SK-N-MC (cell line): ENCODE measurements at places on chromosomes 2 and 18.
A peak's percentile ranks its signal among the peaks of the same experiment; 100 is the strongest.

DNA sequence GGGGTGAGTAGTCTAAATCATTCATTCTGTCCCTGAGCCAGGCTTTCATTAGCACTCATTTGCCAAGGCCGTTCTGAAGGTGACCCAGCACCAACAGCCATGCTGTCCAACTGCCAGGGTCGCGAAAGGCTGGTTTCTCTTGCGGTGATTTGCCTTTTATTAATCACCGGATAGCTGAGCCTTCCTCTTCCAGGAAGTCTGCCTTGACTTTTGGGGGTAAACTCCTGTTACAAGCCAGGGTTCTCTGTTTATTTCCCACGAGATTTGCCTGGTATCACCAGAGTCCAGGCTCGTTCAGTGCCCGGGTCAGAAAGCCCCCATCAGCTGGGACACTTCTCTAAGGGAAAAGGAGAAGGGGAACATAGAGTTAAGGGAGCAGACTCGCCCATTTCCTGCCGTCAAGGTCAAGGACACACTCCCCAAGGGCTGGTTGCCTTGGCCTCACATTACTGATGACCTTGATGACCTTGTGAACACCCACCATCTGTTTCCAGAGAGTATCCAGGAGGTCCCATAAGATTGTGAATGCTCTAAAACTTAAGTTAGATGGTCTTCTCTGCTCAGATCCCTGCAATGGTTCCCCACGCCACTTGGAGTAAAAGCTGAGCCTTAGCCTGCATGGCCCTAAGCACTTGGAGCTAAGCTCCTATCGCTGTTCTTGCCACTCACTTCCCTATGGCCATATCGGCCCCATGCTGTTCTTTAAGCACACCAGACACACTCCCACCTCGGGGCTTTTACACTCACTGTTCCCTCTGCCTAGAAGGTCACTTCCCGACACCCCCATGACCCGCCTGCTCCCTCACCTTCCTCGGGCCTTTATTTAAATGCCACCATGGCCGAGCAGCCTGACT lies 118.0 kb upstream of the STPG4 start:
- no peak for DNase-seq

DNA sequence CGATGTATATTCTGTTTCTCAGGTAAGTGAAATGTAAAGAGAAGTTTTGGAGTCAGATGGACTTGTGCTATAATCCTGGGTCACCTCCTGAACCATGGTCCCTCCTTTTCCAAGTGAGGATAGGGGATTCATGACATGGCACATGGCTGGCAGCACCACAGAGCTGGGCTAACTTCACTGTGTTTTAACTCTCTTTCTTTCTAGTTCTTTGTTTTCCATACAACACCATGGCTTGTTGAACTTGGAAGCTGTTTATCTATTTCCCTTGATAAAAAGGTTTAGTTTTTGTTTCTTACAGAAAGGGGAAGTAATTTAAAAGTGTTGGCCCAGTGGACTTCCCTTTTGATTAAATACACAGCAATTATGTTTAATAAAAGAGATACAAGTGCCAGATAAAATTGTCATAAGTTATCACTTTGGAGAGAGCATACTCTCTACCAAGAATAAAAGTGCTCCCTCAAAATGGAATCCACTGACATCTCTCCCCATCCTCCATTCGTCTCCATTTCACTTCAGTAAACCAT lies 90.4 kb downstream of the PLCL1 start:
- no peak for DNase-seq

GRCh38 chr2:157843081-157843480 lies 33.0 kb downstream of the ACVR1 start:
- DNase-seq = no peak

- no peak for DNase-seq
Measured at GRCh38 chr2:71554706-71555056, 101.3 kb downstream of the DYSF start.

DNA sequence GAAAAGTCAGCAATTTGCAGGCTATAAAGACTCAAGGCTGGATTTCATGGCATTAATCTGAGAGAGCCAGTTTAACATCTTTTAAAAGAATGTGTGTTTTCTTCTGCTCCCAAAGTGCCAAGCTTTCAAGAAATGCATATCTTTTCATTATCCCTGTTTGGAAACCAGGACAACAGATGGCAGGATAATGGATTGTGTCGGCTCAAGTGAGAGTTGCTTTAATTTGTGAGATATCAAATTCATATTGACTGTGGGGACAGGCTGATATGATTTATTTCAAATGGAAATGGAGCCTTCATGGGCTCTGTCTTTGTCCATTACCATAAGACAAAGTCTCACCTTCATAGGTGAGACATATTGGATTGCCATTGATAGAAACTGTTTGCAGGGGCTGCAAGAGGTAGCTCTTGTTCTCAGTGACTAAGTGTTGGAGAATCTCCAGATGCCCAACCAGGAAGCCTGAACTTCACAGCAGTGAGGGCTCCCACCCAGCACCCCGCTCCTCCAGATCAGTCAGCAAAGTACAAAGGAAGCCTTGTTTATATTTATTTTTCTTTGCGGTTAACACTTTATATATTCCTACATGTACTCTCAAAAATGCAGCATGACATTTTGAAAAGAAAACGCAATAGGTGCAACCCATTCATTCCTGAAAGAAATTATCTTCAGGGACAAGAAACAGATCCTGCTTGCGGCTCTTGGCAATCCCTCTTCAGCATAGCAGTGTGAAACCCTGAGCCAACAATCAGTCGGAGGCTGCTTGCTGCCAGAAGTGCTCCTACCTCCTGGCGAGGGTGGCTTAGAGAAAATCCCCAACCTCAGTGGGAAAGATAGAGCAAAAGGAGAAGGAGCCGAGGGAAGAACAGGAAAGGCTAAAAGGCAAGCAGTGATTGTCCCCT lies 65.8 kb upstream of the ATL2 start:
- no peak for DNase-seq

DNA sequence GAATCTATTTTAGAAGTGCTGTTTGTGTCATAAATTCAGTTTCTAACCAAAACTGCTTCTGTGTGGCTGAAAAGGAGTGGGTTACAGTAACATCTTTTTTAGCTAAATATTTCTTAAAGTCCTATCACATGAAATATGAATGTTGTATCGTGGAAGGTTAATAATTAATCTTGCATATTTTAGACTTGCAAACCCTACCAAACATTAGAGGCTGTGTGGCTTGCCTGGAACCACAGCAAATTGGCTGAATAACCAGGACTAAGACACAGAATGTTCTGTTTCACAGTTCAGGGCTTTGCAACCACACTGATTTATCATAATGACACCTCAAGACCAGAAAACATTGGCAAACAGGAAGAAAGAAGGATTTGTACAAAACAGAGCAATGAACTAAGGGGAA lies 208.9 kb upstream of the CNTNAP5 start:
- no peak for DNase-seq

DNA sequence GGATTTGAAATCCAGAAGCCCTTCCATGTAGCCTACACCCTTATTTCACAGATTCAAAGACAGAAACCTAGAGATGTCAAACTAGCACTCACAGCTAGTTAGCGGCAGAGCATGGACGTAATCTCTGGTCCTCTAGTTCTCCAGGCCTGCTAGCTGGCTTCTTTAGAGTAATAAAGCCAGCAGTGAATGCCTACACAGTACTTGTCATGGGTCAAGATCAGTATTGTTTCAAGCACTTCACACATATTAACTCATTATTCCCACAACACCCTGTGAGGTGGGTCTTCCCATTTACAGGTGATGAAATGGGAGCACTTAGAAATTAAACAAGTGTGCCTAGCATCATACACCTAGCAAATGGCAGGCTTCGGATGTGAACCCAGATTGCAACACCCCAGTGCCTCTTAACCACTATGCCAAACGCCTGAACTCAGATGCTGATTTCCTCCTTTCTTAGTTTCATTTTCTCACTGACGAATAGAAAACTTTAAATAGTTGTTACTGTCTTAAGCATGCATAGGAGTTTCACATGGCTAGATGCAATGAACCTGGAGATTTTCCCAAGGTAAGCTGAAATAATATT lies 14.5 kb upstream of the ZBTB14 start:
- no peak for DNase-seq

GRCh38 chr18:55517055-55517454 lies 70.9 kb downstream of the TCF4 start:
- no peak for DNase-seq

- DNase-seq = no peak
Measured at GRCh38 chr2:99537910-99538485, 48.2 kb upstream of the REV1 start.

- no peak for DNase-seq
Measured at GRCh38 chr2:352696-353095, 64.8 kb upstream of the ALKAL2 start.

DNA sequence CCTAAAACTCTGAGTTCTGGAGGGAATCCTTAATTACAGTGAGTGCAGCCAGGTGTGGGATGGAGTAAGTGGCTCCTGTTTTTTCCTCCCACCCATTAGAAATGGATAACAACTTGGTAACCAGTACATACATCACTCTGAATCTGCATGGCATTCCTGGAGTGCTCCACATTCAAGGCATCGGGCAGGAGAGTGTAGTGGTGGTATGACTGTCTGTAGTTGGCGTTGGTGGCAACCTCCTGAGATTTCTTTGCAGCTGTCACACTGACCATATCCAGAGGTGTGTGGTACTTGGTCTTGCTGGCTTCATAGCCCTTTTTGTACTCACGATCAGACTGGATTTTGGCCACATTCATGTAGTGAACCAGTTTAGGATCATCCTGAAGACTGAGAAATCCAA lies 68.3 kb downstream of the NEB start:
- DNase-seq = no peak

DNA sequence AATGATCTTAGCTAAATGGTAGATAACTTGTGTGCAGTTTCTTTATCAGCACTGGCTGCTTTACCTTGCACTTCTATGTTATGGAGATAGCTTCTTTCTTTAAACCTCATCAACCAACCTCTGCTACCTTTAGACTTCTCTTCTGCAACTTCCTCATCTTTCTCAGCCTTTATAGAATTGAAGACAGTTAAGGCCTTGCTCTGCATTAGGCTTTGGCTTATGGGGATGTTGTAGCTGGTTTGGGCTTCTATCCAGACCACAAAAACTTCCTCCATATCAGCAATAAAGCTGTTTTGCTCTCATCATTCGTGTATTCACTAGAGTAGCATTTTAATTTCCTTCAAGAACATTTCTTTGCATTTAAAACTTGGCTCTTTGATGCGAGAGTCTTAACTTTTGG lies 123.7 kb downstream of the PIK3C3 start:
- DNase-seq = peak; percentile 28

DNA sequence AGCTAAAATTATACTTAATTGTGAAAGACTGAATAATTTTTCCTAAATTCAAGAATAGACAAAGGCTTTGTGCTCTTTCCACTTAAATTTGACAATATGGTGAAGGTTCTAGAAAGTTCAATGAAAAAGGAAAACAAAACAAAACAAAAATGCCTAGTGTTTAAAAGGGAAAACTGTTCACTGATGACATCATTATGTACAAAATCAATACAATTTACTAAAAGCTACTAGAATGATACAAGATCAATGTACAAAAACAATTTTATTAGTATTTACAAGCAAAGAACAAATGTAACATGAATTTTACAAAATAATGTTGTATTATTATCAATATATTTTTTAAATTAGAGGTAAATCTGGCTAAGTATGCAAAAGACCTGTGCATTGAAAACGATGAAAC lies 499.1 kb upstream of the FSIP2 start:
- DNase-seq = no peak

GRCh38 chr2:206225435-206226232 lies 48.8 kb upstream of the ZDBF2 start:
- no peak for DNase-seq

- no peak for DNase-seq
Measured at GRCh38 chr18:48827291-48828193, 123.2 kb downstream of the SMAD7 start.

GRCh38 chr18:60331890-60332289 lies 40.7 kb downstream of the MC4R start:
- DNase-seq = no peak

- DNase-seq = no peak
Measured at GRCh38 chr2:177542396-177542795, 149.8 kb downstream of the AGPS start.
